ENCODE measurements at places on chromosomes 6 and 20. TPM values are rescaled to one million over a fixed set of nuclear protein-coding genes. Genes with fewer than 3 reads are reported as not detected.

The AVP gene
- not detected for total RNA-seq

The SEL1L2 gene
- not detected for total RNA-seq

The LHFPL5 gene
- total RNA-seq = not detected

The OTOR gene
- not detected for total RNA-seq

The COL11A2 gene
- 0.74 TPM for total RNA-seq

The STMN3 gene
- 9.3 TPM for total RNA-seq

DNA sequence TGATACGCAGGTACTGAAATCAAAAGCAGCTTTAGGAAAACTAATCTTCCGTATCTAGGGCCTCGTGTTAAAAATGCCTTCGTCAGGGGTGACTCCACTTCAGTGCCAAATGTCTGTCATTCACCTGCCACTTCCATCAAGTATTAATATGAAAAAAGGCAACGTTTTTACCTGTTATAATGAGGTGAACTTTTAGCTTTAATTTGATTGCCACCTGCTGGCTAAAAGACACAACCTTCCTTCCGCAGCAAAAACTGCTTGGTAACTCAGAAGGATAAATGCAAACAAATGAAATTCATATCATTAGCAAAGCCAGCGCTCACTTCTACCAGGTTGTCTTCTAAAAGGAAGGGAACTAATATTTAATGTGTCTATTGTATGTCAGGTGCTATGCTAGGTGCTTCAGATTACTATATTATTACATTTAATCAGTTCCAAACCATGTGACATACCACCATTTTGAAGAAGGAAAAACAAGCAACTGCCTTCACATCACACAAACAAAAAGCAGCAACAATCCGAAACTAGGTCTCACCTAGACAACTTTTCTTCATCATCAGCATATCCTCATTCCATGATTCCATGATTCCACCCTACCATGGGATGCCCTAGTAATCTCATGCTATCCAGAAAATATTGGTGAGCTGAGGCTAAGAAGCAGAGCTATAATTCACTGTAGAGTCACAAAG is 20.6 kb upstream of the ARHGAP18 start:
- DNase-seq = peak; percentile 46

- DNase-seq = no peak
Measured at GRCh38 chr6:129938249-129939020, 77.3 kb upstream of the TMEM244 start.

- no peak for DNase-seq
Measured at GRCh38 chr6:41080621-41081020, 7.8 kb downstream of the NFYA start.

DNA sequence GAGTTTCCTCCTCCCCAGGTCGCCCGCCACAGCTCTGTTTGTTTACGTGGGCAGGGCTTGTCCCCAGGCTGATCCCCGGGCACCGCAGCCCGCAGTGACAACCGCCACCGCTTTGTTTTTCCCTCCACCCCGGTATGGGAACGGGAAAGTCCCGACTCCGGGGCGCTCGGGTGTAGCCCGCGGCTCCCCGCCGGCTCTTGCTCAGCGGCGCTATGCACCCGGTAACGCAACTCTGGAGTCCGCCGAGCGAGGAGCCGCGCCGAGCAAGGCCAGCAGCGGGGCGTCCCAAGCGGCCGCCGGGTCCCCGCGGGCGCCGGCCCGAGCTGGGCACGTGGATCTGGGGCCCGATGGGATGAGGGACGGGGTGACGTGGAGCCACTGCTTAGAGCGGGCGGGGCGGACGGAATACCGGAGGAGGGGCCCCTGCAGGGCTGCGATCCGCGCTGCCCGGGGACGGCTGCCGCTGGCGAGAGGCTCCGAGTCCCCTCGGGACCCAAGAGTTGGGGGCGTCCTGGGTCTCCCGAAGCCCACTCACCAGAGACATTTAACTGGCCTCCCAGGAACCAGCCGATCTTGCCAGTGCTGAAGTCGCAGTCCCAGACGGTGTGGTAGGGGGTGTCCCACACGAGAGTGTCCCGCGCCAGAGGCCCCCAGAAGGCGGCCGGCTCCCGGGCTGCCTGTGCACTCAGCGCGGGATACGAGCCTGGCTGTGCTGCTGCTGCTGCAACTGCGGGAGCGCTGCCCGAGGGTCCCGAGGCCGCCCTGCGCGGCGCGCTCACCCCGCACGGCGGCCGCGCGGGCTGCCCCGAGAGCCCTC is 497 bp downstream of the ACSS1 start:
- peak; percentile 24 for DNase-seq

DNA sequence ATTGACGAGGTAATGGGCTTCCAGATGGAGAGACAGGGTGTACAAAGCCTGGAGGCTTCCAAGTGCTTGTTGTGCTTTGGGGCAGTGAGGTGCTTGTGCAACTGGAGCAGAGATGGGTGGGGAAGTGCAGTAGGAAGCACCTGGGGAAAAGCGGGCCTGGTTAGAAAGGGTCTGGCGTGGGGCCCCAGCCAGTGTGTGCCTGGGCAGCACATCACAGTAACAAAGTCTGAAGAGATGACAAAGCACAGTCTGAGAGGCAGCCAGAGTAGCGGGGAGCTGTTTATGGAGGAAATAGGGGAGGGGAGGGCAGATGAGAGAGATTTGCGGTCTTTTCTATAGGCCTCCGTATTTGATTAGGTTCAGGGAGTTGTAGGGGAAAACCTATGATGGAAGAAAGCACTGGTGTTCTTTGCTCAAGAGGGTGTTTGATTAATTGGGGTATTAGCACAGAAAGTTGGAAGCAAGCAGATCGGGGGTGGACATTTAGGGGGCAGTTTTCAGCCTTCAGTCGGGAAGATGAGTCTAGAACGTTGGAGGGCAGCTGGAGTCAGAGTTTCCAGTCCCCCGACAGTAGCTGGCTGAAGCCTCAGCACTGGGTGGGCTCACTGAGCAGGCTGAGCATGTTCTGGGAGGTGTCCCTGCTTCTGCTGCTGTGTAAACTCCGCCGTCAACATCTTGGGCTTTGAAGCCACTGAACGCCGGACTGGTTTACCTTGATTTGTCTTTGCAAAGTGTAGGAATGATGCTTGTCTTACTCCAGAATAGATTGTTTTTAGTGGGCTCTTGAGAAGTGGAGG is 15.5 kb upstream of the MROH8 start:
- no peak for DNase-seq

DNA sequence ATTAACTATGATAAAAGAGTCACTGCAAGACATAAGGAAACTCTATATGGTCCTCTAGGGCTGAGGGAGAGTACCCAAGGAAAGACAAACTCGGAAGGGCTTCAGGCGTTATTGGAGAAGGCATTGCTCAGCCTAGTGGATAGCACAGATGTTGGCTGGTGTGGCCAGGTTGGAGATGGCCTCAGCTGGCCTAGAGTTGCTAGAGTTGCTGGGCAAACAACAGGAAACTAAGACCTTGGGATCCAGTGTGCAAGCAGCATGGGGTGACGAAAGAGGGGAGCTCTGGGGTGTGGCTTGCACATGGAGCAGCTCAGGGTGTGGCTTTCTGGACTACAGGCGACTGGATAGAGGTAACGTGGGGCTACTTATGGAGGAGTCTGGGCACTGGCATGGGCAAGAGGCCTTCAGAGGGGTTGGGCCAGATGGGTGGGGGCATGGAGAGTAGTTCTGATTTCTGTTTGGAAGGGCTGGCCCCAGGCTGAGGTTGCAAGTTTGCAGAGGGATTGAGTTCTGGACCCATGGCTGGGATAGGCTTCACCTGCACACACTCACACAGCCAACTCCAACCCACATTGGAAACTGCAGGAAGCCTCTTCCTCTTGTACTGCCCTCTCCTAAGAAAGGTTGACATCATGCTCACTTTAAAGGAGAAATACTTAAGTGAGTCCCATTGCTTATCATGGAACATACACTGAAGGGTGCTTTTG is 5.2 kb upstream of the BPIFB6 start:
- no peak for DNase-seq

DNA sequence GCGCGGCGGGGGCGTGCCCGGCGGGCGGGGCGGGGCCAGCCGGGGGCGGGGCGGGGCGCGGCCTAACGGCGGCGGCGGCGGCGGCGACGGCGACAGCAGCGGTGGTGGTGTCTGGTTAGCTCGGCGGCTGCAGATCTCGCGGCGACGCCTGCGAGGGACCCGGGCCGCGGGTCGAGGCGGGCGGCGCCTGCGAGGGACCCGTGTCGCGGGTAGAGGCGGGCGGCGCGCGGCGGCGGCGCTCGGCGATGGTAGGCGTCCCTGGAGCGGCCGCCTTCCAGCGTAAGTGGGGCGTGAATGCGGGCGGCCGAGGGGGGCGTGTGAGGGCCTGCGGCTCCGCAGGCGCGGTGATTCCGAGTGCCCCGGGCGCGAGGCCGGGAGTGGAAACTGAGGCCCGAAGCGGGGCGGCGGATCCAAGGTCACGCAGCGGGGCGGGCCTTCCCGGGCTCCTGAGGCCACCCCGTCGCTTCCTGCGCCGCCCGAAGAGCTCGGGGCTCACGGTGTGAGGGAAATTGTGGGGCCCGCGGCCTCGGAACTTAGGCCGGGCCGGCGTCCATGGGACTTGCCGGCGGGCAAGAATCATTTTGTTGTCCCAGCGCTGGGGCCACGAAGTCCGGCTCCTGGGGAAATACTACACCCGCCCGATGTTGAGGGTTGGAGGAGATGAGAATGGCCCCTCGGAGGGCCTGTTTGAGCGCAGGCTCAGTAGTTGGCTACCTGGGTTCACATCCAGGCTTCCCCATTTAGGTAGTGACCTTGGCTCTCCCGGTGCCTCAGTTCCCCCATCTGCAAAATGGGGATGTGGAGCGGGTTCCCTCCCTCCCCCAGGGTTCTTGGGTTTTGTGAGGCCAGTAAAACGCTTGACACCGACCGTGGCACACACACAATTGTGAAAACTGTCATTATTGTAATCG is at the start of gene CBFA2T2:
CBFA2T2 (plus strand) TSS at position 74 of the 911 bp plus-strand sequence; CDS start at position 246, 172 bp downstream.
- DNase-seq = peak; percentile 52

DNA sequence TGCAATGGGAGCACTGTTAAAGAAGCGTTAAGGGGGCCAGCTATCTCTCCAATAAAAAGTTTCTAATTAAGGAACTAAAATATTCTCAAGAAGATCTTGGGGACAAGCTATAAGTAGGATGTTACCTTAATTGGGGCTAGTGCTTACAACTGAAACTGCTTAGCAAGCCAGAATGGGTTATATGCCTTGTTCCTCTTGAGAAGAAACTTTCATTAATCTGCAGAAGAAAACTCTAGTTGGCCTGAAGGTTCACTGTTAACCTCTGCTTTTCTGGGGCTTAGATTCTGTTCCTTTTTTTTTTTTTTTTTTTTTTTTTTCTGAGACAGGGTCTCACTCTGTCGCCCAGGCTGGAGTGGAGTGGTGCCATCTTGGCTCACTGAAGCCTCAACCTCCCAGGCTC is 82.2 kb downstream of the BACH2 start:
- no peak for DNase-seq

DNA sequence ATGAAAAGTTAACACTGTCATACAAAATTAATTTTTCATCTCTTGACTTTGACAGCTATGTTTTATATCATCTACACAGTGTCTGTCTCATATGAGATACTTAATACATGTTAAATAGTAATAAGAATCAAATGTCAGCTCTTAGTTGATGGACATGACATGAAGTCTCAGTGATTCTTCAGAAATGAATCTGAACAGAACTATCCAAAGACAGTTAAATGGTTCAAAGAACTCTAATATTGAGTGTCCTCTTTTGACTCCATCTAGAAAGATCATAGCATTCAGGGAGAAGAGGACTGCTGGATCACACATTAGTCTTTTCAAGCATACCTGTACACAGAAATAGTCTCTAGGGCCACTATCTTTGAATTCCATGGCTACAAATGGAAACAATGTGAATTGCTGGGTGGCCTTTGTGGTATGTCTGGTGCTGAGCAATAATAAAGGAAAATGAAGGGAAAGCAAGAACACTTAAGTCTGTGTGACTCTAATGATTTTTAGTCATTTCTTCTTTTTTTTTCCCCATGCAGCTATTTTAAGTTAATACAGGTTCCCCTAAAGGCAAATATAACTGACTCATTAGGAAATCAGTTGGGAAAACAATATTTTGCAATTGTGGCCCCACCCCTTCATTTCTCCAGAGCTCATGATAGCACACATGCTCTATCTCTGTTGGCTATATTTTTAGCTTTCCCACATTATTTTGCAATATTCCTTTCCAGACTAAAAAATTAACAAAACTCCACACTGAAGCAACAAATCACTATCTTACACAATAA is 367.5 kb downstream of the GRIK2 start:
- peak; percentile 97 for DNase-seq

- no peak for DNase-seq
Measured at GRCh38 chr6:150788089-150788488, 77.4 kb upstream of the MTHFD1L start.

DNA sequence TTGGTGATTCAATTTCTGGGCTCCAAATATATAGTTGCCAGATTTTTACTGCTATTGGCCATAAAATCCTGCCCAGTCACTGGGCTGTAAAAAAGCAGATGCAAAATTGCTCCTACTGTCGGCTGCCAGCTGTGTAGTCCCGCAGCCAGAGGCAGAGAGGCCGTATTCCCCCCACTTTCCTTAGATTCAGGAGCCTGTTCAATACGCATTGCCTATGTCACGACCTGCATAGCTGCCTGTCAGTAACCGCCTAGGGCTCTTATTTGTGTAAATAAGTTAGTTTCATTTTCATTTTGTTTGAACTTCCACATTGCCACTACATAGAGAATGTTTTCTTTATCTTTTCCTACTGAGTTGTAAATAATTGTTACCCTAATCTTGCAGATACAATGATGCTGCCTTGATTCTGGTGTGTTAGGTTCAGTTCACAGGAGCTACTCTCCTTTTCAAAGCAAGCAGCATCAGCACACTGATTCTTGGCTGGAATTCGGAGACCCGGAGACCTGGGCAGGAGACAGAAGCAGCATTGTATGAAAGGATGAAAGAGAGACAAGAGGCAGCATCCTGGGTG is 46.0 kb upstream of the UST start:
- peak; percentile 78 for DNase-seq

DNA sequence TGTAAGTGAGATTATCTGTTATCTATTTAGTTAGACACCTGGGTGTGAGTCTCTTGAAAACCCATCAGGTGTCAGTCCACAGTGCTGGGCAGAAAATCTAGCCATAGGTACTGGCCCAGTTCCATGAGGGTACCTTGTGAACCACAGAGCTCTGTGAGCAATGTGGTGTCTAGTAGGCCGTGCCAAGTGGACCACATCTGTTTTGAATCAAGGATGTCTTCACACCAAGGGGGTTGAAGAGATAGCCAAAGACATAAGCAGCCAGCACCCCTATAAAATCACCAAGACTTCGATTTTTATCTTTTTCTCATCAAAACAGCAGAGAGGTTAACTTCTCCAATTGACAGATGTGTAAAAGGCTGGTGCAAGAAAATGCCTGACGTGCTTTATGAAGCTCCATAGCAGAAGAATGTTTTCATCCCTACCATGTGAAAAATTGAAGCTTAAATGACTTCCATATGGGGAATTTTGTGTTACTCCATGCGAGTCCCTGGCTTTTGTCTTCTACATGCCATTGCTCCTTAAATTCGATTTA is 368.7 kb downstream of the HAO1 start:
- DNase-seq = peak; percentile 24

GRCh38 chr20:63738687-63739129 is 868 bp upstream of the SLC2A4RG start:
- no peak for DNase-seq
